GM12878 (cell line): ENCODE measurements at places on chromosomes 4 and X. TPM values are rescaled to one million over a fixed set of nuclear protein-coding genes. Genes with fewer than 3 reads are reported as not detected.

The MAGEB18 gene
- polyA plus RNA-seq: not detected in 2 replicates

The SPP1 gene
- polyA plus RNA-seq: not detected in 2 replicates

- H3K4me3 ChIP-seq: no peak overlapping the region
- H3K27ac ChIP-seq: no peak overlapping the region
- no peaks in the 10 kb centered on the region for H3K27me3 ChIP-seq
- H3K4me1 ChIP-seq: no peaks in the 10 kb centered on the region
Measured at GRCh38 chr4:128337863-128338262, 50.2 kb upstream of the PGRMC2 start.

The TMPRSS11B gene
- polyA plus RNA-seq: not detected in 2 replicates

GRCh38 chr4:121472937-121473721, 92.3 kb upstream of the QRFPR start:
- H3K4me3 ChIP-seq: no peak overlapping the region
- no peak for DNase-seq
- H3K27me3 ChIP-seq: no peaks in the 10 kb centered on the region
- H3K27ac ChIP-seq: no peak overlapping the region

The RNF175 gene
- polyA plus RNA-seq: not detected in 2 replicates

GRCh38 chr4:127256500-127256899, 376.3 kb upstream of the INTU start:
- no peaks in the 10 kb centered on the region for H3K27me3 ChIP-seq
- no peak overlapping the region for H3K4me3 ChIP-seq
- H3K4me1 ChIP-seq: no peaks in the 10 kb centered on the region
- no peak for DNase-seq

- no peaks in the 10 kb centered on the region for H3K27me3 ChIP-seq
- H3K36me3 ChIP-seq: no peaks in the 10 kb centered on the region
- H3K4me3 ChIP-seq: no peak overlapping the region
- H3K4me1 ChIP-seq: no peaks in the 10 kb centered on the region
- no peak overlapping the region for H3K27ac ChIP-seq
Measured at GRCh38 chr4:26242451-26242850, 78.4 kb upstream of the RBPJ start.

- no peaks in the 10 kb centered on the region for H3K36me3 ChIP-seq
- H3K4me3 ChIP-seq: no peak overlapping the region
- H3K27ac ChIP-seq: no peak overlapping the region
- DNase-seq: no peak
- H3K27me3 ChIP-seq: no peaks in the 10 kb centered on the region
- no peaks in the 10 kb centered on the region for H3K4me1 ChIP-seq
Measured at GRCh38 chr4:173652283-173652931, 122.4 kb upstream of the HAND2 start.

The RAP1GDS1 gene
- polyA plus RNA-seq: 25.3 and 30.2 TPM in 2 replicates

DNA sequence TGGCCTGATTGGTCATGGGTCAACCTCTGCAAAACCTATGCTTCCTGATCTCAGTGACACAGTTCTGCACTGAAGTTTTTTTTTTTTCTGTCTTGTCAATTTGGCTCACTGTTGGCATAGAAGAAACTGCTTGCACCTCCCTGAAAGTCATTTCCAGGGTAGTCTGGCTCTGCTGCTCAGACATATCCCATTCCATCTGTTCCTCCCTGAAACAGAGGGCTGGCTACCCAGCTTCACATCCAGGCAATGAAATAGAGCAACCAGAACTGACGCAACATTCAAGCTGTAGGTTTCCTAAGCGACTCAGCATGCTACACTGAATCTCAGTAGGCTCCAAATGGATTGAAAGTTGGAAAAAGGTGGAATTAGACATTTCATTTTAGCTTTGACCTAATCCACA, 176.8 kb upstream of the MBNL3 start:
- no peaks in the 10 kb centered on the region for H3K4me1 ChIP-seq
- no peaks in the 10 kb centered on the region for H3K27me3 ChIP-seq
- H3K27ac ChIP-seq: no peak overlapping the region
- DNase-seq: no peak
- no peak overlapping the region for H3K4me3 ChIP-seq
- H3K36me3 ChIP-seq: no peaks in the 10 kb centered on the region
